ENCODE measurements at places on chromosomes 5 and 9.

GRCh38 chr5:179258001-179258921, 87.0 kb downstream of the ADAMTS2 start:
- no peak for DNase-seq

DNA sequence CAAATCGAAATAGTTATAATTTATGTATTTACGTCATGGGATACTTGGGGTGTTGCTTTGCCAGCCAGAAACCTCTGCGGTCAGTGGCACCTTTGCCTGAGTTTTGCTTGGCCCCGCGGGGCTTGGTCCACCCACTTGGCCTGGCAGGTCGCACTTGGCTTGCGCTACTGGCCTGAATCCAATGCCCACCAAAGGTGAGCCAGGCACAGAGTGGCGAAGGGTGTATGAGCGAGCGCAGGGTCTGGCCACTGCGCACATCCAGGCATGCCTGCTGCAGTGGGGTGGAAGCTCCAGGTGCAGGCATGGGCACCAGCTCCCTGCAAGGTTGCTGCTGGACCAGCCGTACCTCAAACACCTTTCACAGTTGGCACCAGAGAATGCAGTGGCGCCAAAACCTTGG, 714.6 kb downstream of the CDH9 start:
- DNase-seq = no peak

DNA sequence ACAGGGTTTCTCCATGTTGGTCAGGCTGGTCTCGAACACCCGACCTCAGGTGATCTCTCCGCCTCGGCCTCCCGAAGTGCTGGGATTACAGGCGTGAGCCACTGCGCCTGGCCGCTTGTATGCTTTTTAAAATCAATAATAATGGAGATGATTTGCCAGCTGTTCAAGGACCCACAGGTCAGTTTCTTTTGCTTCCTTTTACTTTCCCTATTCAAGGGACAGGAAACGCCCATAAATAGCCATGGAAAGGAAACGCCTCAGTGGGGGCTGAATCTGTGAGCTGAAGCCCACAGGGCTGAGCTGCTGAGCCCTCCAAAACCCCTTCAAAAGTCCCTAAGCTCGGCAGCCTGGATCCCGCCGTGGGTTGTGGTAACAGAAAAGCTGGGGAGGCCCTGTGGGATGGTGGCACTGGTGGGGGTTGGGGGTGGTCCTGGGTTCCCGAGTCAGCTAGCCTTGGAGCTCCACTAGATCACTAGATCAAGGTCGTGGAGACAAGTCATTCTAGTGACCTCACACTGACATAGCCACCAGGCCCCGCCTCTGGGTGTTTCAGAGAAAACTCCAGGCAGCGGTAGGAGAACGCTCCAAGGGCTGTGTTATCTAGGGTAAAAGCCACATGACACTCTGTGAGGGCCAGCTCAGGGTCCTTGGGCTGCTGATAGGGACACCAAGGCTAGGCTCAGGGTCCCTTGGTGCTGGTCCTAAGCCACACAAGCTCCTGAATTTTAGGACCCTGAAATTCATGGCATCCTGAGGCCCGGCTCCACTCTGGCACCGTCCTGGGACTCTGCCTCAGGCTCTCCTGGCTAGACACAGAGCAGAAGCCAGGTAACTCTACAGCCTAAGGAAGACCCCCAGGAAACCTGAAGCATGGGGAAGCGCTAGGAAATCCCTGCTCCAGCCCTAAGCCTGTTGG, 18.0 kb upstream of the DUSP1 start:
- no peak for DNase-seq

GRCh38 chr5:170247363-170247762, 14.6 kb downstream of the C5orf58 start:
- no peak for DNase-seq

DNA sequence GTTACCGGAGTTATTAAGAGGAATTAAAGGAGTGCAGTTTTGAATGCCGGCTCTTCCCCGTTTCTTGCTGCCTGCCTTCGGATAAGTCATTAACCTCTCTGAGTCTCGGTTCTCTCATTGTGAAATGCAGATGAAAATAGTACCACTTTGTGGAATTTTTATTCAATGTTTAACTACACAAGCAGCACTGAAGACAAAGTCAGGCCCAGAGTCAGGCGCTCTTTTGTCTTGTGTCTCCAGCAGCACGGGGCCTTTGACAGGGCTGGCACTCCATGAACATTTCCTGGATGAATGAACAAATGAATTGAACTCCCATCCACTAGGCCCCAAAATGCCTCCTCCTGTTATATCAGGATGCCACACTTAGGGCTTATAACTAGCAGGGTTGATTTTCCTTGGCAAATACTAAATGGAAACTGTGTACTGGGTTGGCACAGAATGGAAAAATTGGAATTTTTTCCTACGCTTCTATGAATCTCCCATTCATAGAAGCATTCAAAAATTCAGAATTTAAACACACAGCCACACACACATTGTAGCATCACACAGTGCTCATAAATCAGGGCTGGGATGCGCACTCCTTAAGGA, 332.8 kb downstream of the MLLT3 start:
- no peak for DNase-seq

DNA sequence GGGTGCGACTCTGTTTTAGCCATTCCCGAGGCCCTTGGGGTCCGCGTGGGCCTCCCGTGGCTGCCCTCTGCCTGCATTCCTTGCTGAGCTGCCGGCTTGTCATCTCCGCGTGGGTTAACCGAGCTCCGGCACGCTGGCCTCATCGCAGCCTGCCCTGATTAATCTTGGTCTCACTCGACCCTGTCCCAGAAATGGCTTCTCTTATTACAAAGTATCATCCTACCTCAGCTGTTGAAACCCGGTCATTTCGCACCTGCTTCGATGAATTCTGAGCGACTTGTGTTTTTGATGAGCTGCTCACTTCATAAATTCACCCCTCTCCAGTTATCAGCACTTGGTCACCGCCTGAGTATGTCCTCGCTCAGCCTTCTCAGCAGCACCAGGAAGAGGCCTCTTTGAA, 123.5 kb upstream of the EGFLAM start:
- DNase-seq = no peak

DNA sequence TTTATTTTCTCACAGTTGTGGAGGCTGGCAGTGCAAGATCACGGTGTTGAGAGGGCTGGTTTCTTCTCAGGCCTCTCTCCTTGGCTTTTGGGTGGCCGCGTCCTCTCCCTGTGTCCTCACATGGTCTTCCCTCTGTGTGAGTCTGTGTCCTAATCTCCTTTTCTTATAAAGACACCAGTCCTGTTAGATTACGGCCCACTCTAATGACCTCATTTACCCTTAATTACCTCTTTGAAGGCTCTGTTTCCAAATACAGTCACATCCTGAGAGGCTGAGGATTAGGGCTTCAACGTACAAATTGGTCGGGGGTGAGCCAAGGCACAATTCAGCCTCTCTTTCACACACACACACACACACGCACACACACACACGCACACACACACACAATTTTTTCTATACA, 73.0 kb downstream of the UGCG start:
- DNase-seq = no peak

DNA sequence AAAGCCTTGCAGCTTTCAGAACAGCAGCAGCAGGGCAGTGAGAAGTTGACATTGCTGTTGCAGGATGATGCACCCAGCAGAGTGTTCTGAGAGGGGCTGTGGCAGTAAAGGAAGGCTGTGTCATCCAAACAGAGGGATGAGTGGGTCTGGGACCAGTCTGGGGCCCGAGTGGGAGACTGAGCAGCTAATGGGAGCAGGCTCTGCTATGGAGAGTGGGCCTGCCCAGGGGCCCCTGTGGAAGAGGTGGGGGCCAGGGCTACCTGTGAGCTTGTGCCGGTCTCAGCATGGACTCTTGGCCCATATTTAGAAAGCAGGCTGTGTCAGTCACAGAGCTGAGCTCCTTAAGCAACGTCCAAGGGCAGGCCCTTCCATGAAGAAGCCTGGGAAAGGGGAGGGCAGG, 26.0 kb upstream of the PITX1 start:
- no peak for DNase-seq

GRCh38 chr9:92293075-92293354, 482 bp downstream of the IARS1 start:
- DNase-seq = no peak

GRCh38 chr9:111501005-111501562, 16.9 kb upstream of the ECPAS start:
- no peak for DNase-seq

DNA sequence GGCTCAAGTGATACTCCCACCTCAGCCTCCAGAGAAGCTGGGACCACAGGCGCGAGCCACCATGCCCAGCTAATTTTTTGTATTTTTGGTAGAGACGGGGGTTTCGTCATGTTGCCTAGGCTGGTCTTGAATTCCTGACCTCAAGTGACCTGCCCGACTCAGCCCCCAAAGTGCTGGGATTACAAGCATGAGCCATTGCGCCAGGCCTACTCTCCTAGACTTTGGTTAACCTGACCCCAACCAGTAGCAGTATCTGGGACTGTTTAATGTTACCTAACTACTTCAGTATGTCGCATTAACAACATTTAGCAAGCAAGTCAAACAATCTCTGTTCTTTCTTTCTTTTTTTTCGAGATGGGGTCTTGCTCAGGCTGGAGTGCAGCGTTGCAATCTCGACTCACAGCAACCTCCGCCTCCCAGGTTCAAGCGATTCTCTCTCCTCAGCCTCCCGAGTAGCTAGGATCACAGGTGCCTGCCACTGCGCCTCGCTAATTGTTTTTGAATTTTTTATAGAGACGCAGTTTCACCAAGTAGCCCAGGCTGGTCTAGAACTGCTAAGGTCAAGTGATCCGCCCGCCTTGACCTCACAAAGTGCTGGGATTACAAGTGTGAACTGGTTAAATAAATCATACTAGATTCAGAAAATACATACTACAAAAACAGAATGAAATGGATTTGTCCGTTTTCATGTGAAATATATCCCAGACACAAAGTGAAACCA, 2.0 kb downstream of the AK3 start:
- DNase-seq = no peak

DNA sequence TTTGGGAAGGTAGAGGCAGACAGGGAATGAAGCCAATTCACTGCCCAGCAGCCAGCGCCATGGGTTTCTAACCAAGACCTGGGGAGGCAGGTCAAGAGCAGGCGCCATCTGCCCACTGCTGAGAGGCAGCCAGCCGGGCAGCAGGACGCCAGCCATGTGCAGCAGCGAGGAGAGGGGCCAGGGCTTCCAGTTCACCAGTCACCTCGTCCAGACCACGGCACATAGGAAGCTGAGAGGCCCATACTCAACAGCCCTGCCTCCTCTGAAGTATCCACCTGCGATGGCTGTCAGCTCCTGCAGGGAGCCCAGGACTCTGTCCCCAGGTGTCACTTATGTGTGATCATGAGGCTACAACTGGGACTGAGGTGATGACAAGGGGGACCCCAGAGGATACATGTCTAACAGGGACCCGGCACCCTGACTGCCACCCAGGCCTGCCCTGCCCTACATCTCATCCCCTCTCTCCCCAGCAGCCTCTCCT, 30.1 kb downstream of the IPPK start:
- DNase-seq = no peak

DNA sequence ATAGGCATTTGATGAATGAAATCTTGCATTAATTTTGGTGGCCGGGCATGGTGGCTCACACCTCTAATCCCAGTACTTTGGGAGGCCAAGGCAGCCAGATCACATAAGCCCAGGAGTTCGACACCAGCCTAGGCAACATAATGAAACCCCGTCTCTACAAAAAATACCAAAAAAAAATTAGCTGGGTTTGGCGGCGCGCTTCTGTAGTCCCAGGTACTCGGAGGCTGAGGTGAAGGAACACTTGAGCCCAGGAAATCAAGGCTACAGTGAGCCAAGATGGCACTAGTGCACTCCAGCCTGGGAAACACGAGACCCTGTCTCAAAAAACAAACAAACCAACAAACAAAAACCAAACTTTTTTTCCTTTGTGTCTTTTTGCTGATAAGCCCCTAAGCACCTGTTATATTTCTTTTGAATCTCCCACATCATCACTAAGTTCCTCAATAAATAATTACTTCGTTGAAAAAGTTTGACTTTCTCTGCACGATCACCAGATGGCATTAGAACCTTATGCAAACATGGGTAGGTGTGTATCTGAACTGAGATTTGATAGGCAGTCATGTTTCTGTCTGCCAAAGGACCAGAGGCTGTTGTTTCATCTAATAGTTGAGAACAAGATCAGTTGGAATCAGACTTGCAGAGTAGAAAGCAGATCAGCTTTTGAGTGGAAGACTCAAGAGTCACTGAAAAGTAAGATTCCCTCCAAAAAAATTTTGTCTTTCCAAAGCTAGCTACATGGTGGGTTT, 5.5 kb upstream of the MATR3 start:
- no peak for DNase-seq

DNA sequence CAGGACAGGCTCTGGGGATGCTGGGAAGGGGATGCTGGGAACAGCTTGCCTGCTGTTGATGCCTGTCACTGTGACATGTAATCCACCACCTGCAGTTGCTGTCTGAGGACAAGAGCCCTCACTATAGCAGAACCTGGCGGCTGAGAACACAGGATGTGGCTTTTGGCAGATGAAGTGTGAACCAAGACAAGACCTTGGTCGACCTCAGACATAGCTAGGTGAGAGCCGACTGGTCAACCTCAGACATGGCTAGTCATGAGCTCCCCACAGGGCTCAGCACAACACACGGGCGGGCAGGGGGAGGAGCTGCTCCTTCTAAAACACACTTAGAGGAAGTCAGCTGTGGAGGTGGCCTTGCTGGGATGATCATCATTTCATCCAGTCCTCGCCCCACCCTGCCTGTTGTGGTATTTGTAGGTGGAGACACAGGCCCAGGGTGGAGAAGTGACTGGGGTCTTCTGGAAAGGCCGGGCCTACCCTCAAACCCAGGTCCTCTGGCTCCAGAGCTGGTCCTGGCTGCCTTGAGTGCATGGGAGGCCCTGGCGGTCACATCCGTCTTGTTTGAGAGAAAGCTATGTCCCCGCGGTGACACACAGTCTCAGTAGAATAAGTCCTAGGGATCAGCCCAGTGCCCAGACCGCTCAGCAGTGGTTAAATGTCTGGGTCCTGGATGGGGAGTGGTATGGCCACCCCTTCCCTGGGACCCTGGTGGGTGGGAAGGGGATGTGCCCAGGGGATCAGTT, 6.1 kb downstream of the SUSD3 start:
- DNase-seq = peak; percentile 75

DNA sequence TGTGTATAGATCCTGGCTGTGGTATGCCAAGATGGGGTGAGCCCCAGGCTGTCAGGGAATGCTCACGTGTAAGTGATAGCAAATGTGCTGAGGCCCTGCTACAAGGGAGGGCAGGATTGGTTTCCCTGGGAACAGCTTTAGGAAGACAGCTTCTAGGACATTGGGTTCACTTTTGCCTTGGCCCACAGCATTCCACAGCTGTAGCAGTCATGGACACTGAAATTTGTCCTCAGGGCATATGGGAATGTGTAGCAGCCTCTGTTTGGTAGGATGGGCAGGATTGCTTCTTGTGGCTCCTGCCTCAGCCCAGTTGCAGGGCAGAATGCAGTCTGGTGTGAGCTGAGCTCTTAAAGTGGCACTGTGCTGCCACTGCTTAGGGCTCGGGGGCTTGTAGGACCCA, 1061.7 kb upstream of the WWC1 start:
- DNase-seq = no peak

GRCh38 chr9:23779220-23779619, 46.8 kb downstream of the ELAVL2 start:
- no peak for DNase-seq
